ENCODE measurements at places on chromosomes 13 and 19.

DNA sequence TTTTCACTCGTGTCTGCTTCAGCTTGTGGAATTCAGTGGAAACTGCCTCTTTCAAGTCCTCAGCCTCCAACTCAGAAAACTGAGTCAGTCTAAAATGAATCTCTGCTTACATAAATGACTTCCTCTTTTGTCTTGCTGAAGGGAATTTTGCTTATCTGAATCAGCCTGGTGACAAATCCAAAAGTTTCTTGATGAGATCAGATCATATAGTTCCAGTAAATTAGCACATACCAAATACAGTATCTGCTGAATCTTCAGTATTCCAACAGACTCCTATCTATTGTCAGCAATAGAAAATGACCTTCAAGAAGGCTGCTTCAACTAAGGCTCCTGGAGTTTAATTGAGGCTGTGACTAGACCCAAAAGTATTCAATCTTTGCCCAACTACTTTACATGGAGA, 290.0 kb downstream of the MZT1 start:
- no peak for DNase-seq

GRCh38 chr13:37173214-37173613, 67.8 kb upstream of the CSNK1A1L start:
- no peak for DNase-seq

DNA sequence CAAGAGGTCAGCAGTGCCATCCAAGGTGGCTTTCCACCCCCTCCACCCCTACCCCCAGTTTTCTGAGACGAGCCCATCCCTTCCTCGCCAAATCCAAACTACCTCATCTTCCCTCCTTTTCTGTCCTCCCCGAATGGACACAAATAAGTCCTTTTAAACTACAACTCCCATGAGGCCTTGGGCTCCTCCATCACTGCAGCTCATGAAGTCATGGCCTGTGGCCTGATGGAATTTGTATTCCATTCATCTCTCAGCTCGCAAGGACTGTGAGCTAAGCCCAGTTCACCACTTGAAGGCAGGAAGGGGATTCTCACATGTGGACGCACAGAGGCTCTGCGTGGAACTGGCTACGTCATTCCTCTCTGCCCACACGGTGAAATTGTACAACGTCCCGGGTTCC, 12.5 kb downstream of the PTPRH start:
- DNase-seq, result no peak

GRCh38 chr13:85091631-85092234, 707.5 kb downstream of the SLITRK6 start:
- DNase-seq, result no peak

GRCh38 chr19:48290401-48290770, 20.5 kb downstream of the ZNF114 start:
- peak; percentile 83 for DNase-seq
